ENCODE measurements at places on chromosomes 4 and X. TPM values are rescaled to one million over a fixed set of nuclear protein-coding genes. Genes with fewer than 3 reads are reported as not detected.

DNA sequence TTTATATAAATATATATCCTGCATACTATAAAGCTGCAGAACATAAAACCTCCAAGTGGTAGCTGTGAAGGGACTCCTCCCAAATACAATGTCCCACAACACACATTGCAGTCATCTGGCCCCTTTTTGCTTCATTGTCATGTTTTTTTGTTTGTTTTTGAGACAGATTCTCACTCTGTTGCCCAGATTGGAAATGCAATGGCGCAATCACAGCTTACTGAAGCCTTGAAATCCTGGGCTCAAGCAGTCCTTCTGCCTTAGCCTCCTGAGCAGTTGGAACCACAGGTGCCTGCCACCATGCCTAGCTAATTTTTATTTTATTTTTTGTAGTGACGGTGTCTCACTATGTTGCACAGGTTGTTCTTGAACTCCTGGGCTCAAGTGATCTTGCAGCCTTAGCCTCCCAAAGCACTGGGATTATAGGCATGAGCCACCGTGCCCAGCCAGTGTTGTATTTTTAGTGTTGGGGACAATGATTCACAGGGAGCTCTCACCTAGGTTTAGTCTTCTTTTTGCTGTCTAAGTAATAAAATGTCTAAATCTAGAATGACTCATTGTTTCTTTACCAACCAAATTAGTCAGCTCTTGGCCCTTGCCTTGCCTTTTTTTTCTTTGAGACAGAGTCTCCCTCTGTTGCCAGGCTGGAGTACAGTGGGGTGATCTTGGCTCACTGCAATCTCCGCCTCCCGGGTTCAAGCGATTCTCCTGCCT lies 24.0 kb upstream of the XIAP start:
- H3K27ac ChIP-seq, result no peak overlapping the region
- no peaks in the 10 kb centered on the region for H3K27me3 ChIP-seq
- no peaks in the 10 kb centered on the region for H3K36me3 ChIP-seq
- no peaks in the 10 kb centered on the region for H3K4me1 ChIP-seq
- no peak for DNase-seq
- no peak overlapping the region for H3K4me3 ChIP-seq

DNA sequence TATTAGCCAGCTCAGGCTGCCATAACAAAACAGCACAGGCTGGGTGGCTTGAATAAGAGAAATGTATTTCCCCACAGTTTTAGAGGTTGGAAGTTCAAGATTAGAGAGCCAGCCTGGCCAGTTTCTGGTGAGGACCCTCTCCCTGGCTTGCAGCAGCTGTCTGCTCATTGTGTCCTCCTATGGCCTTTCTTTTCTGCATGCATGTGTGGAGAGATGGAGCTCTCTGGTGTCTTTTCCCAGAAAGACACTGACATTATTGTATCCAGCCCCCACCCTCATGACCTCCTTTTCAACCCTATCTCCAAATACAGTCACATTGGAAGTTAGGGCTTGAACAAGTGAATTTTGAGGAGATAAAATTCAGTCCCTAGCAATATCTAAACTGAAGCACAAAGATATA lies 263.8 kb upstream of the PABPC4L start:
- H3K27ac ChIP-seq, result no peak overlapping the region
- H3K4me1 ChIP-seq, result no peaks in the 10 kb centered on the region
- no peak overlapping the region for H3K4me3 ChIP-seq
- H3K27me3 ChIP-seq, result no peaks in the 10 kb centered on the region
- H3K36me3 ChIP-seq, result no peaks in the 10 kb centered on the region
- DNase-seq, result no peak

CCNA2 gene
- total RNA-seq, result 2.5 TPM

HHIP gene
- 35.9 TPM for total RNA-seq
